ENCODE measurements at places on chromosomes 7 and 10.
A peak's percentile ranks its signal among the peaks of the same experiment; 100 is the strongest.

GRCh38 chr7:131182446-131183058 is 145.1 kb upstream of the MKLN1 start:
- no peak for DNase-seq

DNA sequence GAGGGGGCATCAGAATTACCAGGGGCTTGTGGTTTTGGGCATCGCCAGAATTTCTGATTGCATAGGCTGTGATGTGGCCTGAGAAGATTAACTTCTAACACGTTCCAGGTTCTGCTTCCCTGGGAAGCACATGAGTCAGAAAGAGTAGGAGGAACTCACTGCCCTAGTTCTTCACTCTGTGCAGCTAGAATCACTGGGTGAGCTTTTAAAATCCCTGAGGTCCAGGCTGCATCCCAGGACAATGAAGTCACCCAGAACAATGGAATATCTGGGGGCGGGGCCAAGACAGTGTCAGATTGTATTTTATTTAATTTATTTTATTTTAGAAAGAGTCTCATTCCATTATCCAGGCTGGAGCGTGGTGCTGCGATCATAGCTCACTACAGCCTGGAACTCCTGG is 636.5 kb downstream of the CALN1 start:
- DNase-seq, result no peak

DNA sequence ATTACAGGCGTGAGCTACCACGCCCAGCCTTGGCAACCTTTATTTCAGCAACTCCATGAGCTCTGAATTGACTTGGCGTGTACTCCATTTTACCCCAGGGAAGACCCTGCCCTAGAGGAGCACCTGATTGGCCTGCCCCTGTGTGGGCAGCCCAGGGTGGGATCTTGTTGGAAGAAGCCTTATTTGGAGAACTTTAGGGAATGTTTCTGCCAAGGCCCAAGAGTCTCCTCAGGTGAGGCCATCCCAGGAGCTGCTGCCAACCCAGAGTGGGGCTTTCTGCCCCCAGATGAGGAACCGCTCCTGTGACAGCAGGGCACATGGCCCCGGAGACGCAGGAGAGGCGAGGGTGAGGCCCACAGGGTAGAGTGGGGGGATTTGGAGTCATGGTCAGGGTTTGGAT is 42.0 kb downstream of the VWA2 start:
- DNase-seq, result no peak

- DNase-seq, result no peak
Measured at GRCh38 chr10:122219340-122219739, 51.8 kb upstream of the BTBD16 start.

DNA sequence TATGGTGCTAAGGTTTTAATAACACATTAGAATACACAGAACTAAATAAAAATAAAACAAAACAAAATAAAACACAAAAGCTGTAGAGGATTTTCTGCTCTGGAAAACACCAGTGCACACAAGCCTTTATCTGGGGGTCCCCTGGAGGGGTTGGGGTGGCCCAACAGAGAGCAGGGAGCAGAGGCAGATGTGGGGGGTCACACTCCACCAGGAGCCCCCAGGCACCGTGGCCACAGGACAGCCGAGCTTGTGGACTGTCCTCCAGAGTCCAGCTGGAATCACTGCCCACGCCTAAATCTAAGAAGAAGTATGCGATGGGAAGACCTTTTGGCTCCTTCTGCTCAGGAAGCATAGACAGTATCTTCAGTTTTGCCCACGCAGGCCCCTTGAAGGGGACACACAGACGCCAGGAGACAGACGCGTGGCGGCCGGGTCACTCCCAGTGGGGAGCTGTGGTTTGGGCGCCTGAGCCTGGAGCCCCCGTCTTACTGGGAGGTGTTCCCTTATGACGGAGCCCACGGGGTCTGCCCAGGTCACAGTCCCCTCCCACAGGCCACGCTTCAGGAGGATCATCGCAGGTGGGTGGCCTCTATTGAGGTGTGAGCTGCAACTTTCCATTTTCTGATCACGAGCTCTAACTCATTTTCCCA is 595.0 kb downstream of the PTPRN2 start:
- no peak for DNase-seq

- no peak for DNase-seq
Measured at GRCh38 chr7:30770845-30771173, 408 bp upstream of the MINDY4 start.

GRCh38 chr10:94001416-94001810 is 7.7 kb downstream of the PLCE1 start:
- no peak for DNase-seq

GRCh38 chr7:20786779-20787659 is at the start of gene SP8:
TSS of gene SP8 (minus strand) at chr7:20786886. CDS start at chr7:20786798, 88 bp downstream.
- DNase-seq, result no peak

GRCh38 chr7:19670806-19671205 is 38.0 kb downstream of the POLR1F start:
- DNase-seq, result no peak

GRCh38 chr10:69879634-69880257 is 78.0 kb downstream of the COL13A1 start:
- no peak for DNase-seq

- no peak for DNase-seq
Measured at GRCh38 chr10:59299933-59300332, 62.4 kb downstream of the FAM13C start.

- no peak for DNase-seq
Measured at GRCh38 chr7:2757361-2757903, 69.4 kb downstream of the AMZ1 start.

- DNase-seq, result no peak
Measured at GRCh38 chr10:124653811-124654651, 90.1 kb downstream of the FAM53B start.

DNA sequence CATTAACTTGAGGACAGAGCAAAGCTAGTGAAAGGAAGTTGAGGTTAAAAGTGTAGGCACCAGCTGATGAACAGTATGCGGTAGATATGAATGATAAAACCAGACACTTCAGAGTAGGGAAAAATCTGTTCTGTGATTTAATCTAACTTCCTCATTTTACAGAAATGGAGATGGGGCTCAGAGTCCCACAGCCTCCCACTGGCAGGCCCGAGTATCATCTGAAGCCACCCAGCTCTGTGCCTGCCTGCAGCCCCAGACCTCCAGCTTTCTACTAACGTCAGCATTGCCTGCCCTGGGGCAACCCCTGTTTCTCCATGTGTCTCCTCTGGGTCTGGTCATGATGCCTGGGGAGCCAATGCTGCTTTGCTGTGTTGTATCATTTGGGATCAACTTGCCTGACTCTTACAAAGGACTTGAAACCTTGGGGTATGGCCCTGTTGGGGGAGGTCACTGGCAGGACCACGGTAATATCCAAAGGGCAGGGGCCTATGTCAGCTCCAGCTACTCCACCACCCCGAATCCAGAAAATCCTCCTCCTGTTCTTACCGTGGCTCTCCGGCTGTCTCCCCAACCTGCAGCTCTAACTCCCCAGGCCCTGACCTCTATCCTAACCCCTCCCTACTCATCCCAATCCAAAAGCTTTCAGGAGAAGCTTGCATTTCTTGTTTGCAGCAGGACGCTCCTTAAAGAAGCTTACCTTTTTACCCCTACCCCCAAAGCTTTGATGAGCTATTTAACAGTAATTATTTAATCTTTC is 56.2 kb upstream of the NPY start:
- no peak for DNase-seq

- DNase-seq, result no peak
Measured at GRCh38 chr7:2732959-2733584, 45.1 kb downstream of the AMZ1 start.

DNA sequence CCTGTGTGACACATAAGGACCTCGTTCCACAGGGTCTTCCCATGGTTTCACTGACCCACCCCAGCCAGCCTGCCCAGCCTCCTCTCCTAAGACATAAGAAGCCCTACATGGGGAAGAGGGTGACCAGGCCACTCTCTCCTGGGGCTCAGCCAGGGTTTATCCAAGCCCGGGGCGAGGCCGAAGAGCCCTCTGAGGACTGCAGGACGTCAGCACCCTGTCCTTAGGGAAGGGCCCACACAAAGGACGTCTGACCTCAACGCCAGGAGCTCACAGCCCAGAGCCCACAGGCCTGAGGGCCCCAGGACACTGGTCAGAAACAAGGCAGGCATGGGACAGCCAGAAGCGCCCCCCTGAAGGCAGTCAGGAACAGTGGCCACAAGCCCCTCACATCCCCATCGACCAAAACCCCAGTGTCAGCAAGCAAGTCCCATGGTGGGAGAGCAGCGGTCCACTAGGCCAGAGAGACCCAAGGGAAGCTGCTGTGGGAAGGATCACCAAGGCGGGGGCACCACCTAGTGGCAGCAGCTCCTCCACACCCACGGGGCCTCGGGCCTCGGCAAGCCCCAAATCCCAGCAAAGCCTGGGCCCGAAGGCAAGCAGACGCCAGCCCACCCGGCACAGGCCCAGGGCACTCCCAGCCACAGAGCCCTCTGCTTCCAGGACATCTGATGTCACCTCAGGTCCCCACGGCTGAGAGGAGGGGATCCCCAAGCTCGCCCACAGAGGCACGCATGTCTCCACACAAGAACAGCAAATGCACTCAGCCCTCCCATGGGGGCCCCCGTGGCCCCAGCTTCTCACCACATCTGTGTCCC is 23.4 kb downstream of the MAD1L1 start:
- peak; percentile 50 for DNase-seq

- DNase-seq, result no peak
Measured at GRCh38 chr10:121851786-121852185, 76.0 kb downstream of the ATE1 start.

DNA sequence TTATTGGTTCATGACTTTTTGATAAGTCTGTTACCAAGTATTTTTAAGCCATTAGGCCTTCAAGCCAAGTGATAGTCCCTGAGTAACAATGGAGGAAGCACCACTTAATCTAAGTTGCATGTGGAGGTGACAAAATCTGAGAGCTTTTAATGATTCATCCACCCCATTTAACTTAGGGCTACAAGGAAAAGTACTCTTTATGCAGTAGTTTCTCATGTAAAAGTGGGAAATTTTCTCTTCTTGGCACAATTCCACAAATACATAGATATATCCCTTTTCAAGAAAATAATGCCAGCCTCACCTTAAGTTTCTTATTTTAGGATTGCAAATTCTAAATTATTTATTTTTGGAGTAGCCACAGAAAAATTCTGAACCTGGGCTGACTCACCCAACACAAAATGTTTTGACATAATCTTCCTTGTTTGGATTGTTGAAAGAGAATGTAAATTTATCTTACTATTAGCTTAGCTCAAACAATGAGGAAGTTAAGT is 85.7 kb downstream of the SUGCT start:
- DNase-seq, result no peak

DNA sequence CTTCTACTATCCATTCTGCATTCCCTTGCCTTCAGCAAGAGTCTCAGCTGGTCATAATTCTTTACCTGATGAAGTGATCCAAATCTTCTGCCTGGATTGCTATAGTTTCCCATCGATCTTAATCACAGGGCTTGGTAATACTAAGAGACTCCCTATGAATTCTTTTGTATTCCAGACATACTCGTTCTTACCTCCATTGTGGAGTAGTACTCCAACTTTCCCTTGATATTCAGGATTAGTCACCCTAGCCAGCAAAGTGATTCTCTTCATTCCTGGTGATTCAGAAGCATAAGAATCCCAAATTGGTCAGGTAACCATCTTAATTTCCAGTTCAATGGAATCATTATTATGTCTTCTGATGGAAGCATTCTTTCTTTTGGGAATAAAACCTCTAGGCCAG is 96.7 kb downstream of the TWIST1 start:
- DNase-seq, result no peak

- no peak for DNase-seq
Measured at GRCh38 chr10:61163403-61163802, 219.4 kb upstream of the RHOBTB1 start.

- no peak for DNase-seq
Measured at GRCh38 chr7:137578541-137578940, 235.0 kb upstream of the PTN start.

DNA sequence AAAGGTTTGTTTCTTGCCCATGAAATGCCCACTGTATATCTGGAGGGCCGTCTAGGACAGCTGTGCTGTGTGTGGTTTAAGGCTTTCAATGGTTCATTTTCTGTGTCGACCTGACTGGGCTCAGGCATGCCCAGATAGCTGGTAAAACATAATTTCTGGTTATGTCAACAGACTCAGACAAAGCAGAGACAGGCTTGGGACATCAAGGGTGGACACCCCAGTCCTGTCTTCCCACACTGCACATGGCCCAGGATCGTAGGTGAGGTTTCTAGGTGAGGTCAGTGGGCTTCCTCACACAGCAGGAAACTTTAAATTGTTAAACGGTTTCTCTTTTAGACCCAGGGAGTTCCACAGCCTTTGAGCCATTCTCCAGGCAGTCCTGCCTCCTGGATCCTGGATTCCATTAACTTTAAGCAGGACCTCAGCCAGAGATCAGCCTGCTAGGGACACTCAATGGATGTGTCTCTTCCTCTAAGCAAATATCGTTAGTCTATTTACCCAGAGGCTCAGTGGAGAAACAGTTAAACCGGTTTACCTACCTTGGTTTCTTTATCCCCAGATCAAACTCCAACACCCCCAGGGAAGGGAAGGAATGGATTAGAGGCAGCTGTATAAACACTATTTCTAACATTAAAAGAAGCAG is 66.4 kb downstream of the ST8SIA6 start:
- DNase-seq, result no peak

- no peak for DNase-seq
Measured at GRCh38 chr10:6309816-6310215, 107.1 kb downstream of the PFKFB3 start.

DNA sequence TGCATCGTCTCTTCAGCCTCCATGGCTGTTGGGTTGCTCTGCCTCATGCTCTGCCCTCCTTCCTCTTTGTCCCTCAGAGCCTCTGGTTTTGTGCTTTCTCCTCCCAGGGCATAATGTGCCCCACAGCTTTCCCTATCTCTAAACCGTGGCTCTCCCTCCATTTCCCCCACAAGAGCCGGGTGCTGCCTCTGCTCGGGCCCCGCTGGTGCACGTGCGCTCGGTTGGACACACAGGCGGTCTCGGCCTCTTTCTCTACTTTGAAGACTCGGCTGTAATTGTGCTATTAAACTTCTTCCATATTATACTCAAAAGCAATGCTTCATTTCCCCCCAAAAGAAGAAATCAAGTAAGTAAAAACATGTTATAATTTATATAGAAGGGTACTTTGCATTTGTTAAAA is 109.7 kb upstream of the KLF14 start:
- DNase-seq, result no peak

DNA sequence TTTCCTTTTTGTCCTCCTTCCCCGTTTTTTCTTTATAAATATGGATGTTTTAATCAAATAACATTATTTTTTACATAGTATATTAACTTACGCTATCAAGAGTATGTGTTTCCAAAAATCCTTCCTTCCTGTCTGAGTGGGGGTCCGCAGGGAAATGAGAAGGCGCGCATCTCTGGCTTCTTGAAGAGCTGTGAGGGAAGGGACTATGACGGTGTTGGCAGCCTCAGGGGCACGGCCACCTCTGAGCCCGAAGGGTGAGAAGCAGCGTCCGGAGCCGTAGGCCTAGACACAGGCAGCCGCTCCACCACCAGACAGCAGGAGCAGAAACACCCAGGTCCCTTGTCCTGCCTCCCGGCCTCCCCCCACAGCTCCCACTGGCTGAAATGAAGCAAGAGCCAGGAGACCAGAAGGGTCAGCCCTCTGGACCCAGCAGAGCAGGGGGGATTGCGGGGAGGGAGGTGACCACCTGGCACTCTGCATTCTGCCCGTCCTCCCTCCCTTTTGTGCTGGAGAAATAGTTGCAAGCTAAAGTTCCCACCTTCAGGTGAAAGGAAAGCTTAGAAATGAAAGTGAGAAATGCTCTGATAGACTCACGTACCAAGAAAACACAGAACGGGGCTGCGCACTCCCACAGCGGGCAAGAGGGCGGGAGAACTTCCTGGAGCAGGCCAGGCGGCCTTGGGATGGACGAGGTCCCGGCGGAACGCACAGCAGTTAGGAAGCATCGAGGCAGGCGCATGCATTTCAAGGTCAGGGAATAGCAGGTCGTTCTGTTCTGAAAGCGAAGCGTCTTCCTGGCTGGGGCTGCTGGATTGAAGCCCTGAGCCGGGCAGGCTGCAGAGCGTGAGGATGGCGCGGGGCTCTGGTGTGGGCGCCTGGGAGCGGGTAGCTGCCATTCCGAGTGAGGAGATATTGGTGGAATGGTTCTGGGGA is 105.5 kb downstream of the GALNT11 start:
- DNase-seq, result no peak
